ENCODE measurements at places on chromosomes 4 and X. TPM values are rescaled to one million over a fixed set of nuclear protein-coding genes. Genes with fewer than 3 reads are reported as not detected.

NSD2 gene
- 58.6 TPM for total RNA-seq

TASL gene
- not detected for total RNA-seq

DNA sequence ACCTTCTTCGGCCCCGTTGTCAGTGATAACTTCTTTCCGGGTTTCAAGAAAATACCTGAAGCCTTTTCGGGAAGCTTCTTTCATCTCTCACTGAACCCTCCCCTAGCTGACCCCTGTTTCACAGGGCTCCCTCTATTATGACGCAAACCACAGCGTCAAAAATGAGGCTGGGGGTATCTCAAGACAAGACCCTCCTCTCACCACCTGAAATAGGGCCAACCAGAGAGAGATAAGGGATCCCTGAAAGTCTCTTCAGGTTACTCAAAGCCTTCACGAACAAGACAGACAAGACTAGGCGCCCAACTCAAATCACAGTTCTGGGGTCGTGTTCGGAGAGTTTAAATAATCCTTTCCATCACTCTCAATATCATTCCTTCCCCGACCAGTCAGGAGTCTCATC, 1.2 kb downstream of the PHF8 start:
- DNase-seq = no peak

- DNase-seq = peak; percentile 98
These were observed at the start of gene SGMS2 for GRCh38 chr4:107824350-107825071. SGMS2 (plus strand) TSS chr4:107824932; CDS start chr4:107895554, 70,622 bp downstream.

- DNase-seq = peak; percentile 65
These were observed 50.9 kb downstream of the CPZ start for GRCh38 chr4:8643441-8643840.

- no peak for DNase-seq
These were observed 240.0 kb downstream of the ARAP2 start for GRCh38 chr4:36004204-36004851.

Data from osteoblast (primary cell).